ENCODE measurements at places on chromosomes 3 and 15. TPM values are rescaled to one million over a fixed set of nuclear protein-coding genes. Genes with fewer than 3 reads are reported as not detected.

HAPLN3 gene
- total RNA-seq: 20.3 TPM

ZNF774 gene
- 6.6 TPM for total RNA-seq

CCR9 gene
- total RNA-seq: 2.0 TPM

CADPS gene
- 79.7 TPM for total RNA-seq

CLDND1 gene
- total RNA-seq: 263 TPM

RHCG gene
- total RNA-seq: 0.79 TPM

SNTN gene
- total RNA-seq: 0.50 TPM

CCDC39 gene
- 6.2 TPM for total RNA-seq

QTRT2 gene
- 21.2 TPM for total RNA-seq

HES1 gene
- 37.7 TPM for total RNA-seq

TCTA gene
- 29.5 TPM for total RNA-seq

IL17RB gene
- 12.1 TPM for total RNA-seq

EAF1 gene
- total RNA-seq: 22.4 TPM

LRTM1 gene
- 0.17 TPM for total RNA-seq

PCYT1A gene
- total RNA-seq: 38.1 TPM

CD200R1 gene
- total RNA-seq: 3.3 TPM

ADAMTSL3 gene
- total RNA-seq: 25.2 TPM

SAMD7 gene
- not detected for total RNA-seq

ISL2 gene
- 5.3 TPM for total RNA-seq

CNTN3 gene
- 24.1 TPM for total RNA-seq

RNU5B-1 gene
- total RNA-seq: 78.5 TPM

FOXB1 gene
- 2.0 TPM for total RNA-seq

MYH15 gene
- 1.2 TPM for total RNA-seq

GOLGA6D gene
- total RNA-seq: 0.06 TPM
